ENCODE measurements at places on chromosomes 13 and 19.

- no peak for DNase-seq
Observed at GRCh38 chr19:11578258-11579142, 1.1 kb upstream of the ACP5 start.

- no peak for DNase-seq
Observed at GRCh38 chr19:14368011-14368513, 13.2 kb upstream of the ADGRE5 start.

DNA sequence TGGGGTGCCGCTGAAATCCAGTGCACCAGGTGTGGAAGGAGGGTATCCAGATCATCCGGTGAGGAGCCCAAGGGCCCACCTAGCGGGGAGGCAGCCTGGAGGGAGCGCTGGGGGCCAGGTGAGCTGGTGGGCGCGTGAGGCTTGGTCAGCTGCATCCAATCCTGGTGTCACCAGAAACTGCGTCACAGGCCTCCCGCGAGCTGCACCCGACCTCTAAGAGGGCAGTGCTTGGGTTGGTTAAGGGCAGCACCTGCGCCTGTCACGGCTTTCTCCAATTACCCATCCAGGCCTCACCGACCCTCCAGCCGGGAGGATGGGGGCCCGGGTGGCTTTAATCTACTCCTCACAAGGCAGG, 284 bp downstream of the RNF17 start:
- no peak for DNase-seq

DNA sequence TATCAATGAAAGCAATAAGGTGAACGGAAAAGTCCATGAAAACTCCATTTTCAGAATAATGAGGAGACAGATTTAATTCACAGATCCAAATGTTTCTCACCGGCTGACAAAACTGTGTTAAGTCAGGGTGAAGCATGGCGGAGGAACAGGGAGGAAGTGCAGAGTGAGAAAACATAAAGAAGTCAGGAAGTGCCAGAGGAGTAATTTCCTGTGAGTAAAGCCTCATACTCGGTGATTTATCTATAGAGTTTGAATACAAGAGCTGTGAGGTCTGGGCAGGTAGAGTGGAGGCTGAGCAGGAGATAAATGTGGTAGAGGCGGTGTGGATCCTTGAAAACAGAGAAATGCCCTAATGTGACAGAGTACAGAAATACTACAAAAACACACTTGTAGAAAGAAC, 11.4 kb downstream of the CARD8 start:
- no peak for DNase-seq

DNA sequence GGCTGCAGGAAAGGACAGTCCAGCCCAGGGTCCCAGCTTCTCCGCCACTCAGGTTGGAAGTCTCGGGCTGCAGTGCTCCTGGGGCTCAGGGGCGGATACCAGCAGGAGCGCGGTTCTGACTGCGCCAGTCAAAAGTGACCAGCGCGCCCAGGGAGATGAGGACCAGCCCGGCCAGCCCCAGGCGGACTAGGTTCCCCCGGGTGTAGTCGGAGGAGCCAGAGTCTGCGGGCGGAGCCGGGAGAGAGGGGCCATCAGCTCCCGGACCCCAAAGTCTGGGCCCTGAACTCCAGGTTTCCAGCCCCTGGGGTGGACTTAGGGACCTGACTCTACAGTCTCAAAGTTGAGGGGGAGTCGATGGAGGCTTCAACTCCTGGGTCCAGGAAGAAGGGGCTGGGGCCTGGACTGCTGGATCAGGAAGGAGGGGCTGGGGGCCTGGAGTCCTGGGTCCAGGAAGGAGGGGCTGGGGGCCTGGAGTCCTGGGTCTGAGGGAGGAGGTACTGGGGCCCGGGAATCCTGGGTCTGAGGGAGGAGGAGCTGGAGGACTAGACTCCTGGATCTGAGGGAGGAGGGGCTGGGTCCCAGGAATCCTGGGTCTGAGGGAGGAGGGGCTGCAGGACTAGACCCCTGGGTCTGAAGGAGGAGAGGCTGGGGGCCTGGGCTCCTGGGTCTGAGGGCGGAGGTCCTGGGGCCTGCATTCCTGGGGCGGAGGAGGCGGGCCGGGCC, 5.3 kb downstream of the OSCAR start:
- DNase-seq = no peak

DNA sequence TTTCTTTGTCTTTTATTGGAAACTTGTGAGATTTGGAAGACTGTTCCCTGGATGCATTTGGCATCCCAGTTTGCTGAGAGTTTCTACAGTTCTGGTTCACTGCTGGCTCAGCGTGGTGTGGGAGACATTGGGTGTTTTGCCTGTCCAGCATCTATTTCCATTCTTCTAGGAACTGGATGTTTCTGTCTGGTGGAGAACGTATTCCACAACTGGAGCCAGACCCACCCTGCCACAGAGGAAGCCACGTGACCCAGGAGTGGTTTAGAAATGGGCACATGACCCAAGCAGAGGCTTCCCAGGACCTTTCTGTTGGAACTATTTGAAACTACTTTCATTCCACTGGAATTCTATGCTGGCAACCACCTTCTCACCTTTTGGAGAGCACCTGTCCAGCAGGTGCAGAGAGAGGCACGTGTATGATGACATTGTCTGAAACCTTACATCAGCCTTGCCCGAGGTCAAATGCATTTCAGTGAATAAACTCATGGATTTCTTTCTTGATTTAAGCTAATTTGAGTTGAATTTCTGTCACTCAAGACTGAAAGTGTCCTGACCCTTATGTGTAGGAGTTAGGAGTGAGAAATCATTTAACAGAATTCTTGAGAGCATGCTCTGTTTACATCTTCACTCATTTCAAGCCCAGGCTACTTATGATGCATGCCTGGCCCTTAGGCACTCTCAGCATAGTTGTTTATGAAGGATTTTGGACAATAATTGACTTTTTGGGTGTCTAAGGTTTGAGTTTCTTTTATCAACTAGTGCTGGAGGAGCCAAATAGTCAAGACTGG, 121.8 kb downstream of the AKAP11 start:
- DNase-seq = no peak

- peak; percentile 78 for DNase-seq
Observed at GRCh38 chr19:16022251-16022650, 54.0 kb upstream of the TPM4 start.

GRCh38 chr19:51064534-51065220, at the start of gene KLK13:
Gene KLK13 (minus strand): TSS chr19:51065092. CDS start chr19:51065067, 25 bp downstream.
- no peak for DNase-seq
